ENCODE measurements at places on chromosomes 5 and 9.

DNA sequence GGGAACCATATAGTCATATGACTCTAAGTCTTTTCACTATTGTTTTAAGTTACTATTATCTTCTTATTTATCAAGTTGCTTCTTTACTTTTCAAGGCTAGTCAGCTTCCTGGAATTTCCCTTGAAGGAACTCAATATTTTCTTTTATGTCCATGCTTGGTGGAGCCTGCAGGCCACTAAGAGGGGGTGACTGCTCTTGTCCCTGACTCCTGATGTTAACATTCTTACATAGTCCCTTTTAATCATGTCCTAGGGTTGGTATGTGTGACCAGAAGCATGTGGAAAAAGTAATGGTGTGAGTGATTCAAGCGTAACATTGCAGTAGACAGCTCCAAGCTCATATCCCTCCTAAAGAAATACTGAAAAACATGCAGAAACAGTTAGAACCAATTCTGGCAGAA, 1536.2 kb upstream of the CDH9 start:
- DNase-seq, result no peak

GRCh38 chr5:79105868-79106267, 5.7 kb upstream of the BHMT start:
- no peak for DNase-seq

GRCh38 chr5:135997673-135998335, 31.0 kb upstream of the TGFBI start:
- no peak for DNase-seq

DNA sequence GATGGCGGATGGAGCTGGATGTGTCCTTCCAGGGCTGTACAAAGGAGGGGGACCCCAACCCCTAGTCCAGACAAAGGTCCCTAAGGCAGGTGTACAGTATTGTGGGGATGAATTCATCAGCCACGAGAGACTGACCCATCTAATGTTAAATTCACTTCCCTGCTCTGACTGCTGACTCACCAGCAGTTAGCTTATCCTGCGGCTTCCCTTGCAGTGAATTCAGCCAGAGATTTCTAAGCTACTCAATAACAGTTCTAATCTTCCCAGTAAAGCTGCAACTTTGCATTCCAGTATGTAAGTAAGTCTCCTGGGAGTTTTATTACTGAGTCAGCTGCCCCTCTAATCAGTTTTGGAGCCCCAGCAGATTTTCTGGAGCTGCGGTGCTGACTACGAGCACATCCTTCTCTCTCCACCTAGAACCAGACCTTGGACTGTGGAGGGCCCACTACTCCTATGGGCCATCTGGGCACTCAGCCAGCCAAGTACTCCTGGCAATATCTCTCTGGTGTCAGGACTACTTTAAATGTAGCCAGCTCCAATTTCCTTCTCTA, 16.1 kb downstream of the B4GALT1 start:
- DNase-seq, result no peak
